GM12892 (cell line): ENCODE measurements at places on chromosomes 12 and 14.

GRCh38 chr12:105574056-105574715, 243.7 kb downstream of the C12orf75 start:
- no peak for DNase-seq

- DNase-seq: no peak
Measured at GRCh38 chr12:48340943-48341342, 9.8 kb downstream of the ZNF641 start.

DNA sequence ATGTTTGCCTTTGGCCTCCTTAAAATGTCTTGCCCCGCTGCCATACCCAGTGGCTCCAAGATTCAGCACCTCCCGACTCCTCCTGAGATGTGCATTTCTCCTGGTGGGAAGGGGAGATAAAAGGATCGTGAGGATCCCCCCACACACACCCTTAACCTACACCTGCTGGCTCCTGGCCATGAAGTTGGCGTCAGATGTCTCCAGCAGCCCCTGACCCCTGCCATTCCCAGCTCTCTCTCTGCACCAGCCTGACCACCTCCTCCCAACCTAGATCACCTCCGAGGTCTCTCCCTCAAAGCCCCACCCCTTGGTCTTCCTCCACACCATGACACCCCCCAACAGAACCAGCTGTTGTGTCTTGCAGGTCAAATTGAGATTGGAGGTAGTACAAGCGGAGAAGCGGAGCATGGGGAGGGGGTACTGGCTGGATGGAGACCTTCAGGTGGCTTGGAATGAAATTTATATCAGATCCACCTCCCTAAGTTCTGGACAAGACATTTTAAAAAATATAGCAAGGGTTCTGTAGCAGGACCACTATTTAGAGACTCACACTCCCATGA, 151.1 kb upstream of the FKBP4 start:
- DNase-seq: no peak

- no peak for DNase-seq
Measured at GRCh38 chr12:90058704-90059103, 350.1 kb upstream of the ATP2B1 start.

- no peak for DNase-seq
Measured at GRCh38 chr12:85588221-85588620, 248.0 kb downstream of the RASSF9 start.

DNA sequence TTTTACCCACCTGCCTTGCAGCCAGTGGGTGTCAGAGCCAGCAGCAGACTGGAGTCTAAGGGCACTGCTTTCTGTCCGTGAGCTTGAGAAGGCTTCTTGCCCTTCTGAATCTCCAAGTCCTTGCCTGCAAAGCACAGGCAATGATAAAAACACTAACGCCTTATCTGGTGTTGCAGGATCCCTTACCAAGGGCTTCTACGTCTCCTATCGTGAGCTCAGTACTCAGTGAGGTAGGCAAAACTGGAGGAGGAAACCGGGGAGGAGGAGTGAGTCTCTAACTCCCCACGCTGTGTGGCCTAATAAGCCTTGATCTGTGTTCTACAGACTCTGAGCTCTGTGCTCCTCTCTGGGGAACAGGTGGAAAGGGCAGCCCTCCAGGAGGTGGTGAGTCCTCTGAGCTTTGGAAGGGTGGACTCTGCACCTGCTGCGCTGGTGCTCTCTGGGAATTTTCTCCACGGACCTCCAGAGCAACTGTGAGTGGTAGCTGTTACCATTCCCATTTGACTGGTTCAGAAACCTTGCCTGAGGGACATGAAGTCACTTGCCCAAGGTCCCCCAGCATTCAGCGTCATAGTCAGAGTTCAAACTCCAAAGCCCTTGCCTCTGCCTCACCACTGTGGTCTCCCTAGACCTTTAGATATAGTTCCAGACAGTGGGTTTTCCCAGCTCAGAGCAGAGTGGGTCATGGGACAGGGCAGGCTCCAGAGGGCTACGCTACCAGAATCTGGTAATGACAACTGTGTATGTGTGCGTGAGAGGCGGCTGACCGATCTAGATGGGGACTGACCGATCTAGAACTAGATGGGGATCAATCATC, 7.0 kb upstream of the MARK3 start:
- no peak for DNase-seq

- DNase-seq: no peak
Measured at GRCh38 chr14:100306998-100307765, 938 bp upstream of the SLC25A29 start.
